SW480 (cell line): ENCODE measurements at places on chromosomes 16 and 17.

GRCh38 chr16:49431040-49431439, 57.4 kb downstream of the C16orf78 start:
- no peak for DNase-seq

DNA sequence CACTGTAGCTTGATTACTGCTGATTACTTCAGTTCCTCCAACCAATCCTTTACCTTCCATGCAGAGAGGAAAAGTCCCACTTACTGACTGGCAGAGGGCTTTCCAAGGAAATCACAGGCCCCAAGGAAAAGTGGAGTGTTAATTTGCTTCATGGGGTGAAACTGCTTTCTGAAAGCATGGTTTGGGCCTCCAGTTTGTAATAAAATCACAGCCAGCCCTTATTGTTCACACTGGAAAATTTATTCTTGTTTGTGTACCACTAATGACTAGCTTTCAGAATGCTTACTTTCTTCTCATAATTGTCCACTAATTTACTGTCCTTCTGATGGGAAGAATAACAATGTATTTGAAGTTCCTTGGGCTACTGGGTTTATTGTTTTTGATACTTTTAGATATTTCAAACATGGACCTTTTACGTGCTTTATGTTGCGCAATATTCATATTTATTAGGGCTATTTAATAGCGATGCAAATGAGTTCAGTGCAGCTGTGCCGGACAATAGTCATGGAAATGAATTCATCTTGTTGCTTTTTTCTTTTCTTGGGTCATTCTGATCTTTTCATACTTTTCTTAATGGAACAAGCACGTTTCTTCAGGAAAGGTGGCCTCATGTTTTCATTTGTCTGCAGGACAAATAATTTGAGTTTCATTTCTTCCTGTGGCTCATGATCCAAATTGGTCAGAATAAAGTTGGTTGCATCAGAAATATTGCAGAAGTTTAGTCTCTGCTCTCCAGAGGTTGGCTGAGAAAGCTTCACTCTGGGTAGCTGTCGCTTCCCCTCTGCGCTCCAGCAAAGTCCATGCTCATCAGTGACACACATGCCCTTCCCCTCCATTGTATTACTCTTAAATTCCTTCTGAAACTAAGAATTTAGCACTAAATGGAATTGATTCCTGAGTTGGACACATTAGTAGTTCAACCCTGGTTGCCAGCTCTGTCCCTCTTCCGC, 128.7 kb downstream of the PRKCA start:
- DNase-seq, result no peak

DNA sequence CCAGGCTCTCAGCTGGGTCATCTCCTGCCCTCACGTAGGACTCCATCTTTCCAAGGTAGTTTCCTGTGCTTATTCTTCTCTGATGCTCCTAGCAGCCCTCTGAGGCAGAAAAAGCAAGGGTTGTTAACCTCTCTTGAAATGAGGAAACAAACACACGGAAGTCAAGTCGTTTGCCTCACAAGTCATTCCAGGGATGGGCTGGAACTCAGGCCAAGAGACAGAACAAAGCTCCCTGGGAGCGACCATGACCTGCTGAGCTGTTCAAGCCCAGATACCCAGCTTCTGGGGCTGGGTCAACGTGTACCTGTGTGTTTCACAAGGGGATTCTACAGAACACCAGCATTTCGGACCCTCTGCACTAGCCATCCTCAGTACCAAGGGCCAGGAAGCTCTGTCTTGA, 28.1 kb downstream of the SRL start:
- no peak for DNase-seq

DNA sequence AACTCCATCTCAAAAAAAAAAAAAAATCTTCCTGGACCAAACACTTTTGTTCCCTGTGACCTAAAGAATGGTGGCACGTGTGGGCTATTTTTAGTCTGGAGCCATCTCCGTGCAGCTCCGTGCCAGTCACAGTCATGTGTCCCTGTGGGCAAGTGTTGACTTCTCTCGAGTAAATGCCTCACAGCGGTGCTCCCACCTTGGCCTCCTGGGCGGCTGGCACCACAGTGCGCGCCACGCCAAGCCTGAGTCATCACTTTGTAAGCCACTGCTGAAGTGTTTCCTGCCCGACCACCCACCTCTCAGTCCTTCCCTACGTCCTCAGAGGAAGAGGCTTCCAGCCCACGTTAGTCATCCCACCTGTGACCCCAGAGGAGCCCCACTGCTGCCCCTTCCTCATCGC, 10.9 kb upstream of the HEXD start:
- peak; percentile 17 for DNase-seq

- no peak for DNase-seq
Measured at GRCh38 chr17:3978421-3979289, 14.4 kb upstream of the ATP2A3 start.

- DNase-seq, result no peak
Measured at GRCh38 chr17:34527908-34528470, 51.4 kb upstream of the TMEM132E start.

- DNase-seq, result no peak
Measured at GRCh38 chr16:89174055-89174827, 2.7 kb downstream of the CDH15 start.

DNA sequence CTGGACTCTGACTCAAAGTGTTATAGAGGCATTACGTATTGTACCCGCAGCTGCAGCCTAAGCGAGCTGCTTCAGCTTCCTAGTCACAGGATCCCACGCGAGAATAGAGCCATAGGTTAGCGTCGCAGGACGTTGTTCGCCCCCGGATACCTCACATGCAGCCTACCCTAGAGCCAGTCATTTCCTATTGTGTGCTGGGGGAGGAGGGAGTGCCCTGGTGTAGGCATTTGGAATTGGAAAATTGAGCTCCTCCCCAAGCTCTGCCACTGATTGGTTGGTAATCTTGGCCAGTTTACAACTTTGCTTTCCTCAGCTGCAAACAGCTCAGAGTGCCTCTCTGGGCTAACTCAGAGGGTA, 530 bp downstream of the NAA60 start:
- no peak for DNase-seq

DNA sequence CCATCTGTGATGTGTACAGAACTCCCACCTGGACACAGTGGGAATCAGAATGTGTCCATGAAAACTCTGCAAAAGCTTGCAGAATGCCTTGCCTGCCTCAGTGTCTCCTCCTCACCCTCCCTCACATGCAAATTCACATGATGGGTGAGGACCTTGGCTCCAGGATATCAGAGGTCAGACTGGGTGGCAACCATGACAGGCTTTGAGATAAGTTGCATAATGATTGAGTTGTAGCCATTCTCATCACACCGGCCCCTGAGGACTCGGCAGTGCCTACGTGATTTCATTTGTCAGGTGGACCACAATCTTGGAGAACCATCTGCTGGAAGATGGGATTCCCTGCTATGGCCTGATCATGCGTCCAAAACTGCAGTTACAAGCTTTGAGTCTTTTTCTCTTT, 3.9 kb upstream of the ADCY9 start:
- no peak for DNase-seq

DNA sequence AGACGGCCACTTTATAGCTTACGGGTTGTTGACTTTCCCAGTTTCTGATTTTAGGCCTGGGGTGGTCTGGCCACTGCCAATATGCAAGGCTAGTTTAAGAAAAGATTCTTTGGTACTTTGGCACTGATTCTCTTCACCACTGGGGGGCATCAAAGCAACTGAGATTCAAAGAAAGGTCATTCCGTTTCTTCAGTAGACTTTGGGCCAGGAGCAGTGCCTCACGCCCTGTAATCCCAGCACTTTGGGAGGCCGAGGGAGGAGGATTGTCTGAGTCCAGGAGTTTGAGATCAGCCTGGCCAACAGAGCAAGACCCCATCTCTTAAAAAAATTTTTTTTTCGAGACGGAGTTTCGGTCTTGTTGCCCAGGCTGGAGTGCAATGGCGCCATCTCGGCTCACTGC, 53.0 kb downstream of the RPA1 start:
- DNase-seq, result no peak

DNA sequence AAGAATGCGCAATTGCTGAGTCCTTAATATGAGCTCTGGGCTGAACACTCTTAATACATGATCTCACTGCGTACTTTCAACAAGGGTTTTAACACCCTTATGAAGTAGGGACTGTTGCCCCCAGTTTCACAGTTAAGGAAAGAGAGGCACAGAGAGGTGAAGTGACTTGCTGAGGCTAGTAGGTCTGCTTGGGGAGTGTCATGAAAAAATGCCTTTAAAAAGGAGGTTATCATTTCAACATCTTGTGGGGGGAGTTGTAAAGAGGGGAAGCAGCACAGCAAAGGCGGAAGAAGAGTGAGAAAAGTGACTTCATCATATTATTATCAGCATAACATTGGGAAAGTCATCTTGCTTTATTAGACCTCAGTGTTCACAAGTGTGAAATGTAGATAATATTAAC, 2.1 kb downstream of the CCL4L2 start:
- DNase-seq, result no peak

- no peak for DNase-seq
Measured at GRCh38 chr17:59504821-59505220, 60.6 kb upstream of the DHX40 start.

DNA sequence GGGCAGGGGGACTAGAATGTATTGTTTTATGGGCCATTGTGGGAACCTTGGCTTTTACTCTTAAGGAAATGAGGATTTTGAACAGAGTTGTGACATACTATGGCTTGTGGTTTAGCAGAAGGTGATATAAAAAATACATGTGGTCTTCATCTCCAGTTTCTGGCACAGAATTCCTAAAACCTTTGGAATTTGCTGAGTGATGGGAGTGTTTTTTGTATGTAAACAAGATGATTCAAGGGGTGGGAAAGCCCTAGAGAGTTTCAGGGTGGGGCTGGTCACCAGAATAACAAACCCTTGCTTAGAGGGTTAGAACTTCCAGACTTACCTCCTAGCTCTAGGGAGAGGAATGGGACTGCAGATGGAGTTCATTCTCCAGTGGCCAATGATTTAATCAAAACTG, 316.1 kb downstream of the PHKB start:
- DNase-seq, result no peak

DNA sequence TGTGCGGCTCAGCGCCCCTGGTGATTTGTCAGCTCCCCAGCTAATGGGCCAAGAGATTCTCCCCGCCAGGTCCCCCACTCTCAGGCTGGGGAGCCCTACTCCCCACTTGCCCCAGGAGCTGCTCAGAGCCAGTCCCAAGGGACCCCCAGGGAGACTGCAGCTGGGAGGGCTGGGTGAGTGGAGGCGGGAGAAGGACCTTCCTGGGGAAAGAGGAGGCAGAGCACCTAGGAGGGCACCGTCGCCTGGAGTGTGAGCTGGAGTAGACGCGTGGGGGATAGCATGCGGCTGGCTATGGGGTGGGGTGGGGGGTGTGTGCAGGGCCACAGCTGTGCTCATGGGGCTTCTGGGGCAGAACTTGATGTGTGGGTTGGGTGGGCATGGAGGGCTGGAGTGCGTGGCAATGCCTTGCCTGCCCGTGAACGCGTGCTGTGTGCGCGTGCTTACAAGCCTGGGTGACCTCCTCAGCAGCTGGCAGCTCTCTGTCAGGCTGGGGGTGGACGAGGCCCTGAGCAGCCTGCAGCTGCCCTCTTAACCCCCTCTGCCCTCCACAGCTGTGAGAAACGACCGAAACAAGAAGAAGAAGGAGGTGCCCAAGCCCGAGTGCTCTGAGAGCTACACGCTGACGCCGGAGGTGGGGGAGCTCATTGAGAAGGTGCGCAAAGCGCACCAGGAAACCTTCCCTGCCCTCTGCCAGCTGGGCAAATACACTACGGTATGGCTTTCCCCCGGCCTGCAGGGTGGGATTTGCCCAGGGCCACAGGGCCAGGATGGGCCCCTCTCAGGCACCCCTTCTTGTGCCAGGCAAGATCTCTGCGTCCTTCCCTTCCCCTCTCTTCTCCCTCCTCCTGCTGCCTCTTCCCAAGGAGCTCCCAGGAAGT, 12.9 kb downstream of the GJD3 start:
- no peak for DNase-seq

DNA sequence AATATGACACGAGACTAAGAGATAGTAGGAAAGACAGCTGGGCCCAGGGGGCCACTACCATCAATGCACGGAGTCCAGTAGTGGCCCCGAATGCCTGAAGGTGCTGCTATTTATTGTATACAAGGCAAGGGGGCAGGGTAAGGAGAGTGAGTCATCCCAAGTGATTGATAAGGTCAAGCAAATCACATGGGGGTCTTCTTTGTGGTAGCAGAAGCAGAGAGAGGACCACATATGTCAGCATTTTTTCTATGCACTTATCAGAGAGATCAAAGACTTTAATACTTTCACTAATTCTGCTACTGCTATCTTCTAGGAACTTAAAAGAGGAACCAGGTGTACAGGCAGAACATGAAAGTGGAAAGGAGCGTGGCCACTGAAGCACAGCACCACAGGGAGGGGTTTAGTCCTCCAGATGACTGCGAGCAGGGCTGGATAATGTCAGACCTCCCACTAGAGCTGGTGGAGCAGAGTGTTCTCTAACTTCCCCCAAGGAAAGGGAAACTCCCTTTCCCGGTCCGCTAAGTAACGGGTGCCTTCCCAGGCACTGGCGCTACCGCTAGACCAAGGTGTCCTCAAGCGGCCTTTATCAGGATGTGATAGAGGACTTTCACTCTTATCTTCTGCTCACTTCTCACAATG, 26.4 kb upstream of the ARL4D start:
- DNase-seq, result peak; percentile 23

DNA sequence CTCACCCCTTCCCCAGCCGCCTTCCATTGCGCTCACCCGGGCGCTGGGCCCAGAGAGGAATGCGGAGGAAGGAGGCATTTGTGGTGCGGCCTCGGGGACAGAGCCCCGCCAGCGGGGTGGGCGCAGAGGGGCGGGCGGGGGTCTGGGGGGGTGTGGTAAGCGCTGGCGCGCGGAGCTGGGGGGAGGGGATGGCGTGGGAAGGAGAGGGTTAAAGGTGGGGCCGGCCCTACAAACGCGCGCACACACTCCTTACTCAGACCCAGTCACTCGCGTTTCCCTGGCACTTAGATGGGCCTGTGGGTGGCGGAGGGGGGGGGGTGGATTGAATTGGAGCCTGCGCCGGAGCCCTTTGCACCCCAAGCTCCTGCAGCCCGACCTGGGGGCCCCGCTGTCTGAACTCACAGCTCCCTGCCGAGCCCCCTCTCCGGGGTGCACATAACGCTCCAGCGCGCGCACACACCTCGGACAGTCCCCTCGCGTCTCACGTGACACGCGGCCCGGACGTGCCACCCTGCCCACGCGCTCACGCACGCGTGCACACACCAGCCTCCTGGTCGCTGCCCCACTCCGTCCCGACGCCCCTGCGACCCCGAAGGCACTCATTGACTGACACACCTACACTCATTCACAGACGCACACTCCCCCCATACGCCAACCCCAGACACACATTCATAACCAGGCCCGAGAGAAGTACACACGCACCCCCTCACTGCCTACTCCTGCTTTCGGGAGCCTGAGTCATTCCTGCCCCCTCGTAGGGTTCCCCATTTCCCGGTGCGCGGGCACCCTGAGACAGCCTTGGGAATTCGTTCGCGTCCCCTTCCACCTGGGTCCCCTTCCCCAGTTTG, 844 bp downstream of the TBKBP1 start:
- DNase-seq, result peak; percentile 58
